ENCODE measurements at places on chromosomes 13 and 19. TPM values are rescaled to one million over a fixed set of nuclear protein-coding genes. Genes with fewer than 3 reads are reported as not detected.

The UHRF1 gene
- 9.4 TPM for total RNA-seq

The PGLYRP1 gene
- not detected for total RNA-seq

The LRRC63 gene
- total RNA-seq = under 0.01 TPM

The LILRB5 gene
- total RNA-seq = not detected

The SAE1 gene
- total RNA-seq = 100 TPM

The NOVA2 gene
- total RNA-seq = under 0.01 TPM

The ACTMAP gene
- 0.47 TPM for total RNA-seq

The MBD3L3 gene
- not detected for total RNA-seq

The TTC9B gene
- total RNA-seq = not detected

The METTL21C gene
- total RNA-seq = not detected

The TNFSF9 gene
- total RNA-seq = 0.09 TPM

The SLC15A1 gene
- not detected for total RNA-seq

The SERTM1 gene
- total RNA-seq = not detected

The ZNF681 gene
- total RNA-seq = 0.16 TPM

The ZGLP1 gene
- 0.16 TPM for total RNA-seq

The EID2 gene
- 13.6 TPM for total RNA-seq

The ICAM5 gene
- 0.69 TPM for total RNA-seq

The EBI3 gene
- total RNA-seq = 0.16 TPM

The KLK10 gene
- total RNA-seq = not detected

The RASL11A gene
- total RNA-seq = 59.2 TPM

The LIM2 gene
- not detected for total RNA-seq

The MYADM gene
- total RNA-seq = 3.3 TPM

The IPO5 gene
- total RNA-seq = 192 TPM

The ACP7 gene
- 0.17 TPM for total RNA-seq

The GRIK5 gene
- not detected for total RNA-seq

The PBX4 gene
- 2.2 TPM for total RNA-seq

The KLK3 gene
- 0.09 TPM for total RNA-seq

The DIAPH3 gene
- 0.77 TPM for total RNA-seq

The VSTM1 gene
- total RNA-seq = not detected

The GPR12 gene
- total RNA-seq = not detected

The KLK12 gene
- total RNA-seq = not detected

The COL5A3 gene
- 1.7 TPM for total RNA-seq

The KLK7 gene
- total RNA-seq = not detected

The TJP3 gene
- total RNA-seq = under 0.01 TPM

The CACNG7 gene
- total RNA-seq = 0.47 TPM

The ZNF470 gene
- total RNA-seq = 5.8 TPM

The ZNF439 gene
- 5.0 TPM for total RNA-seq

The LGALS16 gene
- not detected for total RNA-seq

The CAPN12 gene
- total RNA-seq = 0.26 TPM

The SMIM44 gene
- total RNA-seq = not detected

All from bronchial smooth muscle cell (primary cell).